Inflammatory macrophage (primary cell): ENCODE measurements at places on chromosomes 1 and 21.

DNA sequence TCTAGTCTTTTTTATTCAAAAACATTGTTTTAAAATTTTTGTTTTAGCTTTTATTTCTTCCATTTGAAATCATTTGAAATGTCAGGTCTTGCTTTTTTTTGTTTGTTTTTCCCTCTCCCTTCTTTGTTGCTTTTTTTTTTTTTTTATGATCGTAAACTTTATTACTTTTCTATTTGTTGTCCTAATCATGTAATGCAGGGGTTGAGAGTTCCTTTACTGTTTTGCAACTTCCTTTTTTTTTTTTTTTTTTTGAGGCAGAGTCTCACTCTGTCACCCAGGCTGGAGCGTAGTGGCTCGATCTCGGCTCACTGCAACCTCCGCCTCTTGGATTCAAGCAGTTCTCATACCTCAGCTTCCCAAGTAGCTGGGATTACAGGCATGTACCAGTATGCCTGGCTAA lies 24.8 kb downstream of the IVNS1ABP start:
- DNase-seq, result peak; percentile 72

DNA sequence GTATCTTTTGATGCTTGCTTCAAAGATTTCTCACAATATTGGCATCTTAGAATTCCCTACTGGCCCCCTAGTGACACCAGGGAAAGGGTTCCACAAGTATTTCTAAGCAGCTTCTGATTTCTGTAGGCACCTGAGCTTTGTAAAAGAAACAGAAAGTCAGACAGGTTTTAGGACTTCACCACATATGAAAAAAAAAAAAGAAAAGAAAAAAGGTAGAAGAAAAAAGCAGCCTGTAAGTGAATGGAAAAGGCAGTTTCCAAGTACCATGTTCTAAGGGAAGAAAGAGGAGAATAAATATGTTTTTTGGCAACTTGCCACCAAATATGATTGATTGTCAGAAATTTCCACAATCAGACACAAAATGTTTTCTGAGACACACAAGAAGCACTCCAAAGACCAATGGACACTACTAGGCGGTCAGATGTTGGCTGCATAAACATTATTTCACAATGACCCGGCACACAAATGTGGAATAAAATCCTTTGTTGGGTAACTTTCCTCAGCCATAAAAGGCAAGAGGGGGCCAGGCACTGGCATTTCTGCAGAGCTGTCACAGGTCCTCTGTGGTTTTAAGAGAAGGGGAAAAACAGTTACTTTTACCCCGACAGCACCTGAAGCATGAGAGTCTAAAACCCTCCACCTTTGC lies 12.7 kb upstream of the CPLANE2 start:
- DNase-seq, result peak; percentile 60

- DNase-seq, result no peak
Measured at GRCh38 chr1:234458352-234459017, 20.5 kb downstream of the TARBP1 start.

- DNase-seq, result no peak
Measured at GRCh38 chr21:45549626-45550463, 7.6 kb upstream of the SLC19A1 start.

GRCh38 chr1:99540744-99541143 lies 105.2 kb upstream of the PALMD start:
- DNase-seq, result no peak

DNA sequence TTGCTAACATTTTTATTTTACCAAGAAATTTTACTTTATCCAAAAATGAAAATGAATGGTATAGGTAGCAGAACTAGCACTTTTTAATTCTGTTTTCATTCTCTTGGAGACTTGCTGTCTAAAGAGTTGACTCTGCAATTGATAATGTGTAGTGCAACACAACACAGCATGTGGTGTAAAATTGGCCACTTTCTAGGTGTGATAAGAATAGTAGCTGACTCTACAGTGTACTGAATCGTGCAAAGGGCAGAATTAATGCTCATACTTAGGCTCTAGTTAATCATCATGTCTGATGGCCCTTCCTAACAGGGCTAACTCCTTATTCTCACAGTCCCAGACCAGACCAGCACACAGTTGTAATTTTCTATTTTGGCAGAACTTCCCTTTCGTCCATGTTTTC lies 140.5 kb downstream of the NEK7 start:
- no peak for DNase-seq

DNA sequence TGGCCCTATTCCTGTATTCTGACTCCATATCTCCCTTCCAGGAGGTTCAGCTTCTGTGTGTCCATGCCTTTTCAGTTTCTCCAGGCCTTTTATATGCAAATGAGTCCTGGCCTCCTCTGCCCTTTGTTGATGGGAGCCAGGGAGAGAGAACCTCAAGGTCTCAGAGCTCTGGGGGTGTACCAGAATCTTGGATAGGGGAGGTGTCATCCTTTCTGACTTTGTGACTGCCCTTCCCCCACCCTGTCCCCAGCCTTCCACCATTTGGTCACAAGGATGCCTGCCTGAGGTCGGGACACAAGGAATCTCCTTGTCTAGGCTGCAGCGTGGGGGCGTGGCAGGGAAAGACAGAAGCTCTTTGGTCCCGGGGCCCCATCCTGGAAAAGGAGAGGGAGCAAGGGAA lies 18.6 kb downstream of the LURAP1 start:
- no peak for DNase-seq

DNA sequence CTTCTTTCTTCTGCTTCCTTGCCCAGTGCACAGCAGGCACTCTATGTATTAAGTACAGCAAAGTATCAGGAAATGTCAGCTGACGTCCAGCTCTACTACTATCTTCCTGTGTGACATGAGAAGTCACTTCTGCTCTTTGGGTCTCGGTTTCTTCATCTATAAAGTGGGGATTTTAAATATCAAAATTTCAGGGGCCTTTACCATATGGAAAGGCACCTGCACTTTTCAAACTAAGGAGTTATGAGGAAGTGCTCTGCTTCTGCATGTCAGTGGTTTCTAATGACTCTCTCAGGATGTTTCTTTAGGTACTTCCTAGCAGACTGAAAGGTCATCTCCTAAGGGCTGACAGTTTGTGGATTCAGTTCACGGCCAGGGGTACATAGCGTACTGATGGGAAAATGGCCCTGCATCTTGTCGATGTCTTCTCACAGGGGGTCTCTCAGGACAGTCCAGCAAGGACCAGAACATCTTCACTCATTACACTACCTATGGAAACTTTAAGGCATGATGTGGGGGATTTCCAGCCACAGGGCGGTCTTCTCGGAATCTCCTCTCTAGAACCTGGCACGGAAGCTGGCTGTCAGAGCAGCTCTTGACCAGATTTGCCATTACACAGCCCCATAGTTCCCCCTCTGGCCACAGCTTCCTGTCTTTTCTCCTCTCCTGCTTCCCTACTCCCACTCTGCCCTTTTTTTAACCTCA lies 42.0 kb upstream of the MTF1 start:
- peak; percentile 89 for DNase-seq

DNA sequence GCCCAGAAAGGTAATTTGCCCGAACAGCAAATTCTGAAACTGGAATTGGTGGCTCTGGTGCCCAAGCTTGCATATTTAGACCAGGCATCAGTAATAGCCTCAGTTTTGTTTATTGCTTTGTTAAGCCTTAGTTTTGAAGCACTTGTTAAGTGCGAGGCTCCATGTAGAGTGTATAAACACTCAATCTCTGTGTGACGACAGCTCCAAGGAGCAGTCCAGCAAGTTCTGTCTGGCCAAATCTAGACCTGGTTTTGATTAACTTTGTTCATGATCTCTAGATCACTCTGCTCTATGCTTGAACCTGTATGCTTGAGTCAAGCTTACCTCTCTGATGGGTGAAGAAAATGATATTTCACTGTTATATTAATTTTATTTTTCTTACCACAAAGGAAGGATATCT lies 37.4 kb downstream of the DOP1B start:
- DNase-seq, result no peak

DNA sequence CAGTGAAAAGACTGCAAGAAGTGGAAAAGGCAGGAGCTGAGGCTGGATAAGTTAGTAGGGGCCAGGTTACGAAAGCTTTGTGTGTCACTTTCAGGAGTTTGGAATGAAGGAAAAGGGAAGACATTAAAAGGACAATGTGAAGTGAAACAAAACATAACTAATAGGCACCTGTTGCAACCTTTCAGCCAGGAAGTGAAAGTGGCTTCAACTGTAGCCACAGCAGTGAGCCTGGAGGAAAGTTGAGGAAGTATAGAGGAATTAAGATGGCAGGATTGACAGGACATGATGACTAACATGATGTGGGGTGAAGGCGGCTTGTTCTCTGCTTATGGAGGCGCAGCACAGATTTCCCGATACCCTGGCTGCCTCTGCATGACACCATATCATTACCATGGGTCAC lies 68.9 kb downstream of the C4BPA start:
- peak; percentile 72 for DNase-seq
